Anterior cingulate cortex (tissue), 58 donors: ENCODE measurements at places on chromosomes 5 and 9.

GRCh38 chr9:127201731-127202130 lies 62.8 kb upstream of the GARNL3 start:
- DNase-seq, result no peak

DNA sequence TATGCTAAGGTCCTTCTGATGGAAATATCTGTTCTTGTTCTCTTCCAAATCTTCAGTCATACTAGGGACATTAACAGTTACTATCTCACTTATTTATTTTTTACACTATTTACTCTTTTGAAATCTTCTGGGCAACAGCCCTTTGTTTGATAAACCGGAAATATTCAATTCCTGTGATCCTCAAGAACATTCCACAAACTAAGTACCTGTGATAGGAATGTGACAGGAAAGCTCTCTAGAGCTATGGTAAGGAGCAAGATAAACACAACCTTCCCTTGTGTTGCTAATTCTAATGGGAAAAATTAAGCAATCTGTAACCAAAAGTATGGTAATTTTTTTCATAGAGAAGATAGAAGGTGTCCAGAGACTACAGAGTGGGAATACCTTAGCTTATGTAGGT lies 22.0 kb upstream of the ANKRD34B start:
- DNase-seq, result no peak

DNA sequence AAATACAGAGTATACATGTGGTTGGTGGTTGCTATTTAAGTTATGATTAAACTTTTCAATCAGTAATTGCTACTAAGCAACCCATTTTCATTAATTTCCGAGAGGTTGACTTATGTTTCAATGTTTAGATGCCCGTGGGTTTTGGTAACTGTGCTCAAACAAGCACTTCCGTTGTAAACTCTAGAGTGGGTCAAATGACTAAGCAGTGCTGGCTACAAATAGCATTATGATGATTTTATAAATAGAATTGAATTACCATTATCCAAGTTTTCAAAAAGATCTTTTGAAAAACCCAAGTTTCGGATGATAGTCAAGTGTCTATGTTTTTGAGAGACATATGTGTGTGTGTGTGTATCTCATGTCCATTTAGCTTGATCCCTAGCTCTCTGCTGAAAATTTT lies 2369.4 kb upstream of the ACO1 start:
- no peak for DNase-seq

GRCh38 chr9:85425153-85425611 lies 316.6 kb downstream of the AGTPBP1 start:
- DNase-seq, result peak; percentile 30
